ENCODE measurements at places on chromosomes 7 and 10. TPM values are rescaled to one million over a fixed set of nuclear protein-coding genes. Genes with fewer than 3 reads are reported as not detected.

Gene RAMP3
- total RNA-seq = not detected

Gene ACSL5
- not detected for total RNA-seq

Gene RBAK
- total RNA-seq = 24.5 TPM

Gene NEBL
- total RNA-seq = 52.8 TPM

Gene ATOH7
- 0.93 TPM for total RNA-seq
